ENCODE measurements at places on chromosomes 6 and 20. TPM values are rescaled to one million over a fixed set of nuclear protein-coding genes. Genes with fewer than 3 reads are reported as not detected.

DNA sequence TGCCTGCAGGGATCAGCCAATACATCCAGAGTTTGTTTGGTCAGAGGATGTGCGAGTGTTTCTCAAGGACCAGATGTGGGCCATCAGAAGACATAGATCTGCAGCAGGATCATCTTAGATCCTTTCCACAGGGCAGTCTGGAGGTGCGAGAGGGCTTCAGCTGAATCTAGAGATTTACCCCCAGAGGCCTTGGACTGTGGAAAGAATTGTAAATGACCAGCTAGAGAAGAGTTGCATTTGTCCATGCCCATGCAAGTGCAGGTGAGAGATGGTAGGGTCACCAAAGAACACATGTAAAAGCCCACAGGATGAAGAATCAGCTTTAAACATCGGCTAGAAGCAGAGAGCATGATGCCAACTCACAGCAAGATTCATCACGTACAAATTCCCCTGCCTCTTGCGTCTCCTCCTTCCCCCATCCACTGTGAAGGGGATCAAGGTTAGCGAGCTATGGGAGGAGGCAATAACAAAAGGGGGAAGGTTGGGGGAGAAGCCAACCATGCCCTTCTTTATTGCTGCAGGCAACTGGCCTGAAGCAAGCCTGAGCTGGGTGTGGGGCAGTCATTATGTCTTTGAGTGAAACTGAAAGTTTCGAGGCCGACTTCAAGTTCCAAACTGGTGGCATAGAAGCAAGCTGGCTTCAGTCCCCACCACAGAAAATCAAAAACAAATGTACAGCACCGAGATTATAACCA lies 83.5 kb downstream of the SCML4 start:
- no peak overlapping the region for H3K27ac ChIP-seq
- DNase-seq, result peak; percentile 33
- H3K27me3 ChIP-seq, result no peaks in the 10 kb centered on the region
- no peaks in the 10 kb centered on the region for H3K4me1 ChIP-seq

DNA sequence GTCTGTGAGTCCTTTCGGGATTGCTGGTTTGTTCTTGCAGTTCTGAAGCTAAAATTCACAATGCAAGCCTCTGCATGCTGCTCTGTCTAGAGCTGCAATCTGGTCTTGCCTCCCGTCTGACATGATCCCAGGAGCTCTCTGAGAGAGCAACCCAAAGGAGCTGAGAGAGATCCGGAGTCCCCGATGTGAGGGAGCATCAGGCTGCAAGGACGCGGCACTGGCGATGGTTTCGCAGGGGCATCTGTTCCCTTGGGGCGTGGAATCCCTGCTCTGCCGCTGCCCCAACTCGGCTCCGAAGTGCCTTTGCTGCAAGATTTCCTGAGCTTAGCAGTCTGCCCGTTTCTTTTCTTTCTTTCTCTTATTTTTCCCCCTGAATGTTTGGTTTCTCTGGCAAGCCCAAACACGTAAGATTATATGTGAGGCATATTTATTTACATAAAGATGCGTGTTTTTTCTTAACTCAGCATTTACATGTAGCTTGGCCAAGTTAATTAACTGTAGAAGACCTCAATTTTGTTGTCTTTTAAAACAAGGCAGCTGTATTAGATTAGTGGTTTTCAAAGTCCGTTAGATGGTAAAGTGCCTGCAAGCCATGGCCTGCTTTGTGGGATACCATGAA lies 873.0 kb downstream of the KIF16B start:
- no peaks in the 10 kb centered on the region for H3K27me3 ChIP-seq
- H3K4me1 ChIP-seq, result no peaks in the 10 kb centered on the region
- no peaks in the 10 kb centered on the region for H3K36me3 ChIP-seq
- no peak for DNase-seq
- no peak overlapping the region for H3K4me3 ChIP-seq

GRCh38 chr20:32780749-32781655 lies 18.8 kb downstream of the DNMT3B start:
- no peaks in the 10 kb centered on the region for H3K27me3 ChIP-seq
- H3K36me3 ChIP-seq, result no peaks in the 10 kb centered on the region
- DNase-seq, result no peak
- no peak overlapping the region for H3K4me3 ChIP-seq
- H3K27ac ChIP-seq, result no peak overlapping the region
- no peaks in the 10 kb centered on the region for H3K4me1 ChIP-seq

DNA sequence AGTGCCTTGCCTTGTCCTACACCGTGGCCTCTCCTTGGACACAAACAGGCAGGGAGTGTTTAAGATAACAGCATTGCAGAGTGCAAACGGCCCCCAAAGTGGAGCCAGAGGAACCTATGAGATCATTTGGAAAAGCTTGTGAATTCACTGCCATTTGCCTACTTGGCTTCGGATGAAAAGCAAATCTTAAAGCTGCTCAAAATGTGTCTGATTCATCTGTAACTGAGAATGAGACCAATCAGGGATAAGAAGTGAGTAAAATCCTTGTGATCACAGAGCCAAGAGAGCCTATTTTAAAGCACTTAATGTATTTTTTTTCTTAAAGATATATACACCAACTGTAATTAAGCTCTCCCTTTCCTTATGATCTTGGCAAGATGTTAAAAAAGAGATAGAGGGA lies 65.7 kb upstream of the BACH2 start:
- H3K36me3 ChIP-seq, result no peaks in the 10 kb centered on the region
- no peak overlapping the region for H3K4me3 ChIP-seq
- no peaks in the 10 kb centered on the region for H3K4me1 ChIP-seq
- H3K27ac ChIP-seq, result no peak overlapping the region

- no peak overlapping the region for H3K27ac ChIP-seq
- no peaks in the 10 kb centered on the region for H3K36me3 ChIP-seq
- DNase-seq, result no peak
- no peak overlapping the region for H3K4me3 ChIP-seq
Measured at GRCh38 chr6:715709-716491, 23.0 kb upstream of the EXOC2 start.

The HEY2 gene
- 0.37 TPM for total RNA-seq

Data from colonic mucosa (tissue), 4 donors.